Astrocyte of the spinal cord (primary cell): ENCODE measurements at places on chromosomes 7 and 10.
A peak's percentile ranks its signal among the peaks of the same experiment; 100 is the strongest.

- no peak for DNase-seq
Observed at GRCh38 chr7:7791523-7791922, 73.1 kb upstream of the RPA3 start.

DNA sequence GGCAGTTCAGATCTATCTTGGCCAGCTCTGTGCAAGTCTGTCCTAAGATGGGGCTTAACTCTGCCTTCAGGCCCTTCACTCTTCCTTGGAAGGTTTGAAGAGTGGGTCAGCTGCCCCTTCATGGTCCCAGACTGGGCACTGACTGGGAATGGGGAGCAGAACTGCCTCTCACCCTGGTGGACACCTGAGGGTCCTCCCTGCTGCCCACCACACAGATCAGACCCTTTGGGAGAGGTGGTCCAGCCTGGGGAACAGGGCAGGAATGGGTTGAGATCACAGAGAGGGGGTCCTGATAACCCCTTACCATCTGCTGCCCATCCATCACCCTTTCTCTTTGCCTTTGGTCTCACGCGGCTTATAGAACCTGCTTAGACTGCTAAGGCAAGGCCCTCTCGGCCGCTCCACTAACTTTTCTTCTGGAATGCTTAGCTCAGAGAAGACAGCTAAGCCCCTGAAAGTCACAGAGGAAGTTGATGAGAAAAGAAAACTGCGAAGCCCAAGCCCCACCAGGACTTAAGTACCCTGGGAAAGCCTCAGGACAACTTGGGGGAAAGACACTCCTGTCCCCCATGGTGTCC, 402 bp upstream of the CDHR1 start:
- peak; percentile 24 for DNase-seq

DNA sequence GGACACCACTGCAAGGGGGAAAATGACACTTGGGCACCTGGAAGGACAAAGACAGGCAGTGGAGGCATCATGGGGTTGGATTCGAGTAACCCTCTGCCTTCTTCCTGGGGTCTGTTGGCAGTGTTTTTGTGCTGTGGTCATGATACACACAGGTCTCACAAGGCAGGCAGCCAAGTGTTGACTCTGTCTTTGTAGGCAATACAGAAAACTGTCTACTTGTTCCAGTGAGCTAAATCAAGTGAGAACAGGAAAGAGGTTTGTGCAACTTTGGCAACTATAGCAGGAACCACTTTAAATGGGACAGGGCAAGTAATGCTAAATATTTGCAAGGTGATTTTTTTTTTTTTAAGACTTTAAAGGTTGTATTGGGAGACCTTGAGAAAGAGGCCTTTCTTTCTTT, 578.6 kb upstream of the GALNT17 start:
- no peak for DNase-seq

DNA sequence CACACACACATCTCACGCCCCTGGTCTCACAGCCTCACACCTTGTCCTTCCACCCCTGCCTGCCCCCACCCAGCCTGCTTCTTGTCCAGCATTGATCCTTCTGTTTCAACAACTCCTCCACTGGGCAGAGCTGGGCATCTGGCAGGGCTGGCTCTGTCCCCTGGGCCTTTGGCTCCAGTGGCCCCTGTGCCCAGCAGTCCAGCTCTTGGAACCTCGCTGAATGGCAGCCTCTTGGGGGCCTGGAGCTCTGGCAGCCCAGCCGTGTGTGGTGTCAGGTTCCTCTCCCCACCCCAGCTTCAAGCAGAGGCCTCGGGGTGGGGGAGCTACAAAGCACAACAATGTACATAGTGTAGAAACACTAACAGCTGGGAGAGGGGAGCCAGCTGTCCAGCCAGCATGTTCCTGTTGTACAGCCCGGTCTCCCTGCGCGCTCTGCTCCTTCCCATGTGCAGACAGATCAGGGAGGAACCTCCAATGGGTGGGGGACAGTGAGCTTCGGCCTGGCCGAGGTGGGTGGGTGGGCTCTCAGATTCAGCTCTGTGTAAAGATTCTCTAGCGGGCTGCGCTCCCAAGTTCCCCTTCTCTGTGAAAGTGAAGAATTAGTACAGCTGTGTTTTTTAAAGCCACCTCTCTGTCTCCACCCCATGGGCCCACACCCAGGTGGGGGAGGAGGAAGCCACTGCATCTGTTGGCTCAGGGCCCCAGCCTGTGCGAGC, 19.4 kb downstream of the ZMIZ2 start:
- peak; percentile 61 for DNase-seq

DNA sequence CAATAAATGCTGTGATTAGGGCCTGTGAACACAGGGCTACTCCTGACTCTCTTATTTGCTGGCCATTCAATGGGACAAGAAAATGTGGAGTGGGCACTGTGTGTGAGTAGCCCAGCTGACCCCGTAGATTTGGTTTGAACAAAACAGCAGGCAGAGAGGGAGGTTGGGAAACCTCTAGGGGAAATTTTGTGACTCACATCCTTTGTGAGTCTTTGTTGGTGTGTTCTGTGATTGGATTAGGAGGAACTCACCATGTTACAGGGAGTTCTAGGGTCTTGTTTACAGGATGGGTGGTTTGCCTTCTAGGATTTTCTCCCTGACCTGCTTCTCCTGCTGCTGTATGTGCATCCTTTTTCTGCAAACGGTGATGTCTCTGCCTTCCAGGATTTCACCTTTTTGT, 128.3 kb upstream of the MKI67 start:
- no peak for DNase-seq

DNA sequence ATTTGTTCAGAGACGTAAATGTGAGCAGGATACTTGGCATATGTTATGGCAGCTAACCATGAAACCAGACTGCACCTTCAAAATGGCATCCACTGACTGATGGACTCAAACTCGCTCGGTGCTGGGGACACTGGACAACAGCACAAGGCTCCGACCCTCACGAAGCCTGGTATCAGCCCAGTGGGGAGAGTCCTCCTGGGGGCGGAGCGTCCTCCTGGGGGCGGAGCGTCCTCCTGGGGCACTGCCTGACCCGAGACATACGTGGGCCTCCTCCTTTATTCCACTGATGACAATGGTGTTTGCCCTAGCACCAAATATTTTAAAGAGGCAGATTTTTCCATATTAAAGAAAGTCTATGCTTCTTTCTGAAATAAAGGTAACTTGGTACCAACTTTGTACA, 39.5 kb downstream of the ESYT2 start:
- no peak for DNase-seq

DNA sequence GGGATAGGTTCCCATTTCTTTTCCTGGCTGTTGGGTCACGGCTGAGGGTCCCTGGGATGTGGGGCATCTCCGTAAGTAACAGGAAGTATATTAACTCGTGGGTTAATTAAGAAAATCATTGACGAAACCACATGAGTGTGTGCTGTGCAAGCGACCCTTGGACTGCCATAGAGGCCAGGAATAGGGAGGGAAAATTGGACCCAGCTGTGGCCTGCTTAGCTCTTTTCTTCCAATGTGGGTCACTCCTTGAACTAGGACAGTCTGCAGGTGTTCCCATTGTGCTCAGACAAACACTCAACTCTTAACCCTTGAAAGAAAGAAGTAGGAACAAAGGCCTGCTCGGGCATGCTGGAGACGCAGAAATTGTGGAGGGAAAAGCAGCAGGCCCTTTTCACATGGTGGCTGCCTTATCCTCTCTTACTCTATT, 25.6 kb upstream of the PLEKHA1 start:
- DNase-seq, result no peak

DNA sequence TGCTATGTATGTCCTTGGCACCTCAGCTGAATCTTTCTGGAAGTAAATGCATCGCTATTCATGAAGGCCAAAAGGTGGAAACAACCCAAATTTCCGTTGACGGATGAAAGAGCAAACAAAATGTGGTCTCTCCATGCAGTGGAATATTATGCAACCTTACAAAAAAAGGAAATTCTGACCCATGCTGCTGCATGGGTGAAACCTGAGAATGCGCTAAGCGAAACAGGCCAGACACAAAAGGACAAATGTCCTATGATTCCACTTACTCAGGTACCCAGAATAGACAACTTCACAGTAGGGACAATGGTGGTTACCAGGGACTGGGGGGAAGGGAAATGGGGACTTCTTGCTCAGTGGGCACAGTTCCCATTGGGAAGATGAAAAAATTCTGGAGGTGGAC, 158.8 kb downstream of the CAMK1D start:
- no peak for DNase-seq

DNA sequence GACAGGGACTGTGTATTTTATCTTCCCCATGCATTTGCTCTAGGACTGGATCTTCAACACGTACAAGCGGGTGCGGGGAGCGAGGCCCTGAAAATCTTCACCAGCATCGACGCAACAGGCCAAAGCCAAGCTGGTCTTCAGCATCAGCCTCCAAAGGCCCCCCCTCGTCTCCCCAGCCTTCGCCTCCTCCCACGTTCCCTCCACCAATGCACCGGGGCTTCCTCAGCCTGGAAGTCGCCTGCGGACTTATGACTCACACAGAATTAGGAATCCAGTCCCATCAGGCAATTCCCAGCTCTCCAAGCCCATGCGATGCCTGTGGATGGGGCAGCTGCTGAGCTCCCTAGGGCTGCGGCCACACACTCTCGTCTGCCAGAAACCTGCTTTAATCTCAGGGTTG, 36.3 kb upstream of the RNF32 start:
- DNase-seq, result no peak

DNA sequence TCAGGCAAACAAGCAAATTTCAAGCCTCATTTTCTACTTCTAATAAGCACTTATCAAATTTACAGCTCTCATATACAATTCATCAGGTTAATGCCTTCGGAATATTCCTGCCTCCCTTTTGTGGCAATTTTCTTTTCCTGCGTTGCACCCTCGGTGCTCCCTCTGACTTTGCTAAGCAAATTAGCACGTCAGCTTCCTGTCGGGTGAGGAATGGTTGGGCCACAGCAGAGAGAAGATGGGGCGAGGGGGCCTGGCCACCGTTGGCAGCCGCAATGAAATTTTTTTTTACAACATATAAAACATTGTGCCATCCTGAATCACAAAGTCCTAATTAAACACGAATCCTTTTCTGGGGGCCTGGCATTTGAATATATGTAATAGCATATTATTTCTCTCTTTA, 28.1 kb downstream of the ELFN1 start:
- no peak for DNase-seq

DNA sequence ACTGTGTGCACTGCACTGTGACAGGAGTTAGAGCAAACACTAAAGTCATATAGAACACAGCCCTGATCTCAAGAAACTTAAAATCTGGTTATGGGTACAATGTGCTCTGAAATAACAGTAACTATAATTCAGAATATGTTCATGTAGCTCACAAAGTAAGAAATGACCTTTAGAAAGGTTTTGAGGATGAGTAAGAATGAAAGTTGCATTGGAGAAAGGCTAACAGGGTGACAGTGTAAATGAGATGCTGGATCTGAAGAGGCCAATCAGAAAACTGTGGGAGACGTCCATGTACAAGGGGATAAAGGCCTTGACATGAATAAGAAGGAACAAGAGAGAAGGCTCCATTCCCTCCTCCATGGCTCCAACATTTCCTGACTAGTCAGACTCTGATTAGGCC, 124.7 kb downstream of the GRM3 start:
- no peak for DNase-seq

- DNase-seq, result no peak
Observed at GRCh38 chr10:34580214-34580613, 234.9 kb downstream of the PARD3 start.

GRCh38 chr7:102284891-102285539, 1.7 kb upstream of the SH2B2 start:
- no peak for DNase-seq

GRCh38 chr10:34739915-34740314, 75.2 kb downstream of the PARD3 start:
- peak; percentile 83 for DNase-seq

DNA sequence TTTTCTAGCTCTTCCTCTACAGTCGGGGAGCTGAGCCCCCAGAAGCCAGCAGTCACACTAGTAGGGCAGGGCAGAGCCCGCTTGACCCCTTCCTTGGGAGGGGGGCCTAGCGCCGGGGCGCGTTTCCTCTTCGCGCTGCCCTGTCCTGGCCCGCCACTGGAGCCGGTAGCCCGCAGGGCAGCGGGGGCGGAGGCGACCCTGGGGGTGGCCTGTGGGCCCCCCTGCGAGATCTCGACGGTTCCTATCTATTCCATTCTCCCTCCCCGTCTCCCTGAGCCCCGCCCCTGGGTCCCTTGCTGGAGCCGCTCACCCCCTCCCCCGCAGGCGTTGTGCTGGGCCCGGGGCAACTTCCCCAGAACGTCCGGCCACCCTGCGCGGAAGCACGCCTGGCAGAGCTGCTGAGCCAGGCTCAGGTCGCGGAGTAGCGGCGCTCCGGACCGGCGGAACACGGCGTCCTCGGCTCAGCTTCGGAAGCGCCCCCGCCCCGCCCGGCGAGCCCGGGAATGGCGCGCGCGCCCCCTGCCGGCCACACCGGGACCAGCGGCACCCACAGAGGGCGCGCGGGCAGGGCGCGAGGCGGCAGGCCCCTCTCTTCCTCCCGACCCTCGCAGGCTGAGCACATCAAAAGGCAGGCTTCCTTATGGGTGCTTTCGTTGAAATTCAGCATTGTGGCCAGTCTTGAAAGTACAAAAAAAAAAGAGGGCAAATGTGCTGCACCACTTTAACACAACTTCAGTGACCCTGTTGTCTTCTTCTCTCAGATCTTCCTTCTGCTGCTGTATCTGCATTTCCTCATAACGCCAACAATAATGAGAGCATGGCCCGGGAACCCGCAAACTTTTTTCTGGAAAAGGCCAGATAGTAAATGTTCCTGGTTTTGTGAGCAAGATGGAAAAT, 327.6 kb downstream of the TNS3 start:
- DNase-seq, result peak; percentile 55
